Ascending aorta (tissue), 2 donors: ENCODE measurements at places on chromosomes 3 and 15. TPM values are rescaled to one million over a fixed set of nuclear protein-coding genes. Genes with fewer than 3 reads are reported as not detected.

DNA sequence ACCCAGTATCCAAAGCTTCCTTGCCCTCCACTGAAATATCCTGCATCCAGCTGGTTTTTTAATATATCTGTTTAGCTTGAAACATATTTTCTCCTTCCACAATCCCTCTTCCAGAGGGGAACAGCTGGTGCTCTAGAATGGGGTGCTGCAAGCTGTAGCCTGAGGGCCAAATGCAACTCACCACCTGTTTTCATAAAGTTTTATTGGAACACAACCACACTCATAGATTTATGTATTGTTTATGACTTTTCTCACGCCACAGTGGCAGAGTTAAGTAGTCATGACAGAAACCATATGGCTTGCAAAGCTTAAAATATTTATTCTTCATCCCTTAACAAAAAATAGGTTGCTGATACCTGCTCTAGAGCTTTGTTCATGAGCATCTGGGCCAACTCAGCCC lies 298.7 kb downstream of the CLSTN2 start:
- no peak for DNase-seq

Gene RPL39L
- 3.1 TPM for total RNA-seq

DNA sequence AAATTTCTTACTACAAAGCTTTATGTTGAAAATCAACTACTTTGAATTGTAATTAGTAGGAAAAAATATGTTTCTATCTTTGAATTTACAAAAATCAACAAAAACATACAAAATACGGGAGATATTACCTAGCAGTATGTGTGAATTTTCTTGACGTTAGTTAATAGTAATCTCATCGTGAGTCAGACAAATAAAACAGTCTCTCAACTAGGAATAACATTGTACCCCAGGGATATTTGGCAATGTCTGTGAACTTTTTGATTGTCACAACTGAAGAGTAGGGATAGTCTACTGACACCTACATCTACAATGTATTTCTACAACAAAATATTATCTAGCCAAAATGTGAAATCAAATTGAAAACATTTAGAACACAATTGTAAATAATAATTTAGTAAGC lies 250.3 kb downstream of the POLQ start:
- DNase-seq = no peak

DNA sequence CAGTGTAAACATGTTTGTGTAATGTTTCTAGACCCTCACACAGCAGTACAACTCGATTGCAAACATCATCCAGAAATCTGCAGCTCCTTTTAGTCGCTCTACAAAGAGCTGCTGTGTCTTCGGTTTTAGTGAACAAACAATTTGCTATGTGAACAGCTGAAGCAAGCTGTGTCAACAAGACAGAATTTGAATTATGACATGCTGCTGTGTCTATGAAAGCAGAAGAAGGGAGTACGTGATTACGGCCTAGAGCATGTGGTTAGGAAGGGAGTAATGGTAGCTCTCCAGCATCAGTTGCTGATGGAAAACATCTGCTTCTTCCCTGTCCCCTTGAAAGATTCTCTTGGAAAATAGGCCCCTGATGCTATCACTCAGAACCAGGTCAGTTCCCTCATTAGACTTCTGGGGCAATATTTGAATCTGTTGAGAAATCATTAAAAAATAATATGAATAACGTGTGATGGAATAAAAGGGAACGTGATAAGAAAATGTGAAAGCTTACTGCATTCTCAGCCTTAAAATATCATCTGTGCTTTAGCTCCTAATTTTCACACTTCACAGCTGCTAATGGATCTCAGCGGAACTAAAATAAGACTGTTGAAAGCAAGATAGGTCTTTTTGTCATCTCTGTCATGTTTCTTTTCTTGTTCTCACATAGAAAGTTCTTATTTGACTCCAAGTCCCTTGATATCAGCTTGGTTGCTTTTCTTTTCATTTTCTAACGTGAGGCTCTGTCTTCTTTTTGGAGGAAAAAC lies 891.5 kb downstream of the ROBO2 start:
- DNase-seq = no peak

Gene CEP152
- 1.1 TPM for total RNA-seq

Gene BLM
- total RNA-seq = 0.11 TPM

DNA sequence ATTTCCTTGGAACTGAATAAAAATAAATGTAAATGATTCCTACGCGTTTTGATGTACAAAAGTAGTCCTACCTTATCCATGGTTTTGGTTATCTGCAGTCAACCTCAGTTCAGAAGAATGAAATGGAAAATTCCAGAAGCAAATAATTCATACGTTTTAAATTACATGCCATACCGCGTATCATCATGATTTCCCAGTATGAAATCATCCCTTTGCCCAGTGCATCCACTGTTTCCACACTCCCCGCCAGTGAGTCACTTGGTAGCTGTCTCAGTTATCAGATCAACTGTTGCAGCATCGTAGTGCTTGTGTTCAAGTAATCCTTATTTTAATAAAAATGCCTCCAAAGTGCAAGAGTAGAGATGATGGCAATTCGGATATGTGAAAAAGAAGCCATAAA lies 9.1 kb upstream of the MFSD1 start:
- no peak for DNase-seq

Gene FBN1
- 164 TPM for total RNA-seq

DNA sequence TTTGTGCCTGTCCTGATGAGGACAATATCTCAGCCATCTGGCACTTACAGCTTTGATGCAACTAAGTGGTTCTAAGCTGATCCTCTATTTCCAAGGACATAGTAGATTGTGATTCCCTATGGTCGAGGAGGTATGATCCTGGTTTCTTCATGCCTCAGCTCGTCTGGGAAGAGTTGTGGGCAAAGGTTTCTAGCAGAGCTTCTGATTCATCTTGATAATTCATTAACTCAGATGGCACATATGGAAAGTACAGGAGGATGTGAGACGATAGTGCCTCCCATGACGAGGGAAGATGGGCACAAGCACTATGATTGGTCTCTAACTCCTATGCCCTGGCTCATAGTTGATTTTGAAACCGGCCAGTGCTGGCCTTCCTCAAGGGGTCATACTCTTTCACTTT lies 334.2 kb upstream of the SEMA6D start:
- DNase-seq = no peak

Gene SGO1
- total RNA-seq = not detected

Gene LRRC57
- 1.6 TPM for total RNA-seq

GRCh38 chr3:142088522-142088921 lies 60.8 kb downstream of the TFDP2 start:
- DNase-seq = no peak

DNA sequence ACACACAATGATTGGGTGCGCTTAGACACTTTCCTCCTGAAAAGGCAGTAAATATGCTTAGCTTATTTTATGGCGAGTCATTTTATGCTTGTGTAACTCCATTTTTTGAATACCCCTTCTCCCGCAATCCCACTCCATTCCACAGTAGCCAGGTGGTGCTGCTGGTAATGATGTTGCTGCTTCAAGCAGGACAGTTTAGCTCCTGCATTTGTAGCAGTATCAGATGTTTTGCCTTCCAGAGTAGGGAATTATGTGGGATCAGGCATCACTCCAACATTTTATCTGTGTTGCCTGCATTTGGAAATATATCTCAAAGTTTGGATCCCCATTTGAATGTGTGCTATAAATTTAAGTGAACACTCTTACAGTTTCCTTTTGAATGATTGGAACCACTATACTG lies 302.1 kb upstream of the SGO1 start:
- no peak for DNase-seq

- DNase-seq = no peak
Observed at GRCh38 chr15:36557364-36557763, 22.1 kb upstream of the CDIN1 start.

Gene HYAL2
- 449 TPM for total RNA-seq

GRCh38 chr15:100931143-100931890 lies 12.2 kb downstream of the LRRK1 start:
- no peak for DNase-seq
